ENCODE measurements at places on chromosomes 3 and 15. TPM values are rescaled to one million over a fixed set of nuclear protein-coding genes. Genes with fewer than 3 reads are reported as not detected.

LRRC57 gene
- total RNA-seq = 19.4 TPM

KCNMB3 gene
- total RNA-seq = 2.6 TPM

GOLGA6B gene
- 0.08 TPM for total RNA-seq

GRCh38 chr15:60835974-60836373, 357.0 kb upstream of the ICE2 start:
- no peak overlapping the region for H3K4me3 ChIP-seq
- no peak overlapping the region for H3K27ac ChIP-seq
- no peaks in the 10 kb centered on the region for H3K36me3 ChIP-seq
- no peaks in the 10 kb centered on the region for H3K27me3 ChIP-seq

- DNase-seq = peak; percentile 68
- no peaks in the 10 kb centered on the region for H3K4me1 ChIP-seq
- no peaks in the 10 kb centered on the region for H3K27me3 ChIP-seq
- H3K36me3 ChIP-seq = no peaks in the 10 kb centered on the region
Observed at GRCh38 chr15:65856821-65857455, 12.4 kb upstream of the RAB11A start.

- H3K4me1 ChIP-seq = no peaks in the 10 kb centered on the region
- peaks cover 17% of the 10 kb centered on the region for H3K27me3 ChIP-seq
- no peak overlapping the region for H3K4me3 ChIP-seq
- DNase-seq = no peak
- no peaks in the 10 kb centered on the region for H3K36me3 ChIP-seq
Observed at GRCh38 chr15:69914040-69914439, 183.7 kb downstream of the TLE3 start.

GRCh38 chr3:12751571-12751970, 7.5 kb downstream of the TMEM40 start:
- no peaks in the 10 kb centered on the region for H3K27me3 ChIP-seq
- H3K27ac ChIP-seq = no peak overlapping the region
- H3K4me1 ChIP-seq = no peaks in the 10 kb centered on the region
- DNase-seq = no peak

DNA sequence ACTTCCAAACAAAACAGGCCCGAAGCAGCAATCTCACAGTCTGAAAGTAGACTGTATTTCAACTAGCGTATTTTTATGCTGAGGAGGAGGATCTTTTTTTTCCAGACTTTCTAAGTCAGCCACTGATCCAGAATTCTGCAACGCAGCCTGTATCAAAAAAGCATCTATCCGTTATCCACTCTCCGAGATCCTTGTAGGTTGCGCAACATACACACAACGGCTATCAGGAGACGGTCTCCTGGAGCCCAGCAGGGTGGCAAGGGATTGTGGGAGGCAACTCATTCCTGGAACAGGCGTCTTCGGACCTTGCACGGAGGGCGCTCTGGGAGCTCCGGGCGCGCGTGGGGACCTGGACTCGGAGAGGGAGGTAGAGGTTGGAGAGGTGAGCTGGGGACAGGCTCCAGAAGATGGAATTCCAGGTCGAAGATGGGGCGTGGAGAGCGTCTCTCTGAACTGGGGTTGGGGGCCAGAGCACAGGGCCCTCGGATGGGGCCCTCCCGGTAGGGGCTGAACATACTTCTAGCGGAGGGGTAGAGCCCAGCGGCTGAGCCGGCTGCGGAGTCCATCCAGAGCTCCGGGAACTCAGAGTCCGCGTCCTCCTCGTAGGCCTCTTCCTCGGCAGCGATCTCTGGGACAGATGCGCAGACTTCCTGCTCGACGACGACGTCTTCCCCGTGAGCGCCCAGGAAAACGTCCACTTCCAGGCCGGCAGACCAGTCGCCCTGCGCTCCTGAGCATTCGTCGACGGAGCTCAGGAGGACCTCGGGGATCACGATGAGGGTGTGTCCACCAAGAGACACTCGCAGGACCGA, 932 bp downstream of the PRR23C start:
- H3K4me3 ChIP-seq = no peak overlapping the region
- H3K4me1 ChIP-seq = no peaks in the 10 kb centered on the region
- H3K27me3 ChIP-seq = no peaks in the 10 kb centered on the region
- H3K27ac ChIP-seq = no peak overlapping the region
- no peaks in the 10 kb centered on the region for H3K36me3 ChIP-seq
- DNase-seq = no peak

DNA sequence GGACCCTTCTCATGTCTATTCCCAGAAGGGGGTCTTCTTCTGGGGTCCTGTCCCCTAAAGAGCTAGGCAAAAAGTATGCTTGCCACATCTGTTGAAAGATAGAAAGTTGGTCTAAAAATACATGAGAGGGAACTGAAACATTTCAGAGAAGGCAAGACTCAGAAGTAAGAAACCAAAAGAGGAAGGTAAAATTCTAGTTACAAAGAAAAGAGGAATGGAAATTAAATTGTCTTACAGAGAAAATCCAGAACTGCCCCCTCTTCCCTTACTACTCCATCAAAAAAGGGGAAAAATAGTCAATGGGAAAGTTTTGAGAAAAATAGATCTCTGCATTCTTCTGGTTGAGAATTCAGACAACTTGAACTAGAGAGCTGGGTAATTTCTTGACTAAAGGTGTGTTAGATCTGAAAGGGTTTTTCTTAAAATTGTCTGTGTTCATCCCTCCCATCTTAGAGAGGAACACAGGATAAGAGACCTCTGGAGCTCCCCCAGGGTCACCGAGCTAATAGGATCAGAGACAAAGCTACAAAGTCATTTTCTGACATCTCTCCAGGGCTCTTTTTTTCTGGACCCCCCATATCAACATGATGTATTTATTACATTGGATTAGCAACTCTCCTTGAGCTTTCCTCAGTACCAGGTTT, 32.3 kb upstream of the CCR2 start:
- H3K4me1 ChIP-seq = no peaks in the 10 kb centered on the region
- H3K27me3 ChIP-seq = no peaks in the 10 kb centered on the region
- H3K36me3 ChIP-seq = no peaks in the 10 kb centered on the region
- DNase-seq = no peak
- H3K27ac ChIP-seq = no peak overlapping the region

- H3K36me3 ChIP-seq = no peaks in the 10 kb centered on the region
- peaks cover 7% of the 10 kb centered on the region for H3K4me1 ChIP-seq
- H3K4me3 ChIP-seq = no peak overlapping the region
- DNase-seq = peak; percentile 48
- H3K27me3 ChIP-seq = no peaks in the 10 kb centered on the region
Observed at GRCh38 chr3:174132421-174133042, 726.6 kb upstream of the NAALADL2 start.

DNA sequence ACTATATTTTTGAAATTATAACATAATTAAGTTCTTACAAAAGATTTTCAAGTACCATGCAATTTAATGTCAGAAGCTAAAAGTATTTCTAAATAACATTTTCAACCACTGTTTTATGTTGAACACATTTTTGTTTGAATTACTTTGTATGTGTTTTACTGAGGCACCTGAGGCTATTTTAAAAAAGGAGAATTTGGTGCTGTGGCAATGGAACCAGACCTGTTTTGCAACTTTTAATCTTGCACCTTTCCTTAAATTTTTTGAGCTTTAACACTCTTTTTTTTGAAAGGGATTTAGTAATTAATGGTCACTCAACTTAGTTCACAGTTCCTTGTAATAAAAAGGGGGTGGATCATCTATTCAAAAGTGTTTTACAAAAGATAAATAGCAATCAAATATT, 561.6 kb downstream of the ZBBX start:
- H3K27ac ChIP-seq = no peak overlapping the region
- DNase-seq = no peak
- H3K36me3 ChIP-seq = no peaks in the 10 kb centered on the region
- H3K4me1 ChIP-seq = no peaks in the 10 kb centered on the region
- no peak overlapping the region for H3K4me3 ChIP-seq
- no peaks in the 10 kb centered on the region for H3K27me3 ChIP-seq

DNA sequence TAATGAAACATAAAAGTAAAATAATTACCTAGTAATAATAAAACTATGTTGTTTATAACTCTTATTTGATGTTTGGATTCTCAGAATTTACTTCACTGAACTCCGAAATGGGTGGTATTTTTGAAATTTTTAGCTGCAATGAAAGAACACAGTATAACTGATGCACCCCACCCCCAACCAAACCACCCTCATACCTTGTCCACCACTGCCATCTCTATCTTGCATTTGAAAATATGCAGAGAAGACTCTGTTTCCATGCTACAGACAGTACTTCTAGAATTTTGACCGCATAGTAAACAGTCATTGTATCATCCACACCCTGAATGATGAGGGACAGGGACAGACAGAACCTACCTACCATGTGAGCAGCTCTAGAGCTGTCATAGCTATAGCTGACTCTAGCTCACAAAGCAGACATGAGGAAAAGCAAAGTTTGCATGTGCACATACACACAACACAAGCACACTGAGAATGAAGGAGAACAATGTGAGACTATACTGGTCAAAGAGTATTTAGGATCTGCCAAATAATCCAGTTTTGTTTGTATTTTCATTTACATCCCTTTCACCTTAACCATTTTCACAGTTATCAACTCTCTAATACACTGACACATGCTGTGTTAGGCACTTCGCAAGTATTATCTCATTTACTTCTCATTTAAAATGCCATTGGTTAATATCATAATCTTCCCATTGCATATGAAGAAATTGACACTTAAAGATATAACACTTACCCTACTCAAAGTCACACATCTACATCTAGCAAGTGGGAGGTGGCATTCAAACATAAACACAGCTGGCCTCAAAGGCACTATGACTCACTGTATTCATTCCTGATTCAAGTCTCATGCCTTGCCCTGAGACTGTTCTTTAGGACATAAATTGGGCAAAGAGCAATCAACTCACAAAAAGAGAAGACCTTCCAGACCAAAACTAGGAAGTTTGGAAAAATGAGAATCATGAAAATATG, 1014.7 kb upstream of the CFAP20DC start:
- H3K27ac ChIP-seq = no peak overlapping the region
- no peaks in the 10 kb centered on the region for H3K4me1 ChIP-seq
- no peaks in the 10 kb centered on the region for H3K36me3 ChIP-seq
- no peaks in the 10 kb centered on the region for H3K27me3 ChIP-seq

DNA sequence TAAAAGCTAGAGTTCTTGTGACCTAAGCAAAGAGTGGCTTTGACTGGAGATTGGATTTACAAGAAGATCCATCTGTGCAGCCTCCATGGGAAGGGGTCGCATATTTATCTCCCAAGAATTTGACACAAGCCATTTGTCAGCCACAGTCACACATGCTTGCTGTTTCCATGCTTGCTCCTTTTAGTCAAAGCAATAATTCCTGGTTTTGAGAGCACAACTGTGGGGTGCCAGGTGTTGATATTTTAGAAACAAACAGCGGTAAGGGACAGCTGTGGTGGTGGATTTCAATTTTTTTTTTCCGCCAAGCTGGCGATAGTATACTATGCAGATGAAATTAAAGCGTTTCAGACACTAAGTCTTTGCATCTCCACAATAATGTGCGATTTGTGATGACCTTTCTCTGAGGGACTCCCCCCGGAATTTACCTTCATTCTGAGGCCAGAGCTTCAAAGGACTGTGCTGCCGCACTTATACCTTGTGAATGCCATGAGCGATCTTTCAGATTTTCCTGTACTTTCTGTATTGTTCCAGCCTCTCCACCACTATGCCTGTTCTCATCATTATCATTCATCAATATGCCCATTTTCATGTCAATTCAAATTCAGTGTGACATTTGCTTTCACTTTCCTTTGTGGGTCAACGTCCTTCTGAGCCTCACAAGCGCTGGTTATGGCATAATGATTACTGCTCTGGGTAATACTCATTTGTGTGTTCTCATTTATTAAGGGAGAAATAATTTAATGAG, 108.2 kb upstream of the KBTBD8 start:
- no peaks in the 10 kb centered on the region for H3K36me3 ChIP-seq
- H3K4me3 ChIP-seq = no peak overlapping the region
- no peak for DNase-seq

DNA sequence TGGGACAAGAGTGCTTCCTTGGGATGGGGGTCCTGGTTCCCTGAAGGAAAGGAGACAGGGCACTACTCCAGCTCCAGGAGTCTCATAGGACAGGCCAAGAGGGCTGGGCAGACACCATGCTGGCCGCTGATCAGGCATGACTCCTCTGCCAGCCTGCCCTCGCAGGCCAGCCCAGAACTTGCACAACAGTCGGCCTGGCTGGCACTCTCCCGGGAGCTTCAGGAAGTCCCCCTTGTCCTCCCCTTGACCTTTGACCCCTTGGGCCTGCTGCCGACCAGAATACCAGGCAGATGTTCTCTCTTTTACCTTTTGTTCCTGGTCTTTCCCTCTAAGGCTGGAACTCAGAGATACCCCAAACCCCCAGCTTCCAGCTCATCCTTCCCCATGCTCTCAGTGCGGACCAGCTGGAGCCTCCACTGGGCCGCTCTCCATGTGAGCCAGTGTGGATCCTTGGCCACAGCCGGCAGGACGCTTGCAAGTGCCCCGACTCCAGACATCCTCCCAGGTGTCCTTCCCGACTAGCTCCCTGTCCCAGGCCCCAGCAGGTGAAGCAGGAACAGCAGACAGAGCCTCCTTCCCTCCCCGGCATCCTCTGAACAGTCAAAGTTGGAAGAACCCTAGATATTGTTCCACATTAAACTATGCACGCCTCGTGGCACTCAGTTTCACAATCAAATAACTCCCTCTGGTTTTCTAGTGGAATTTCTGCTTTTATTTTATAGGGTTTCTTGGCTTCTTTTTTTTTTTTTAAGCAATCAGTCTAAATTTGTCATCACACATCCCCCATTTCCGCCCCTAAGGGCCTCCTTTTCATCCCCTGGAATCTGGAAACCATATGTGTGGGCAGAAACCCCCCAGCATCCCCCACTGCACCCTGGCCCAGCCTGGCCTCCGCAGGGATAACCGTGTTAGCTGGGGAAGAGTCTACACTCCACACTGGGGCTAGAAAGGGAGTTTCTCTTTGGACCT, 15.7 kb downstream of the VPS18 start:
- no peaks in the 10 kb centered on the region for H3K36me3 ChIP-seq
- no peaks in the 10 kb centered on the region for H3K27me3 ChIP-seq

- H3K4me3 ChIP-seq = no peak overlapping the region
- H3K27me3 ChIP-seq = no peaks in the 10 kb centered on the region
- no peak for DNase-seq
- H3K4me1 ChIP-seq = peaks cover 45% of the 10 kb centered on the region
- H3K27ac ChIP-seq = peak overlapping the region; percentile 65
- no peaks in the 10 kb centered on the region for H3K36me3 ChIP-seq
Observed at GRCh38 chr3:43695863-43696262, 5.1 kb downstream of the ABHD5 start.

- no peaks in the 10 kb centered on the region for H3K36me3 ChIP-seq
- H3K4me3 ChIP-seq = peak overlapping the region; percentile 43
- H3K4me1 ChIP-seq = peaks cover 11% of the 10 kb centered on the region
- H3K27me3 ChIP-seq = no peaks in the 10 kb centered on the region
Observed at GRCh38 chr3:116863822-116864589, 154.4 kb downstream of the TUSC7 start.

GRCh38 chr15:94231723-94232468, 535 bp downstream of the MCTP2 start:
- peak; percentile 15 for DNase-seq
- peak overlapping the region; percentile 82 for H3K27ac ChIP-seq
- peak overlapping the region; percentile 63 for H3K4me3 ChIP-seq
- no peaks in the 10 kb centered on the region for H3K27me3 ChIP-seq

- no peak overlapping the region for H3K27ac ChIP-seq
- H3K36me3 ChIP-seq = no peaks in the 10 kb centered on the region
- H3K4me1 ChIP-seq = peaks cover 11% of the 10 kb centered on the region
- no peaks in the 10 kb centered on the region for H3K27me3 ChIP-seq
Observed at GRCh38 chr3:112374333-112374734, 41.4 kb downstream of the CD200 start.

Measured in hepatocyte (in vitro differentiated cells).